ENCODE measurements at places on chromosomes 1 and 21.

DNA sequence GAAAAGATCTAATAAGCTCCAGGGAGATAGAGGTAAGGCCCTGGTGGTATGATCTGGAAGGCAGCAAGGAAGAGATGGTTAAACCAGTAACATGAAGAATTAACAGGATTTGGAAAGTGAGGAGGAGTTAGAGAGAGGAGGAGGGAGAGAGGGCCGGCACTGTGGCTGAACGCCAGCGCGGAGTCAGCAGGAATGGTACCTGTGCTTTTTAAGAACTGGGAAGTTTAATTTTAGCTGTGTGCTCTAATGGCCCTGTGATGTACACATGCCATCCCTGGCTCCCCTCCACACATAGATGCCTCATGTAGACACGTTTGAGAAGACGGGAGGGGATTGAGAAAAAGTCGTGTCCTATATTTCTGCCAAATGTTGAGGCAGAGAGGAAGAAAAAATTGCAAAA is 13.8 kb upstream of the AVPR1B start:
- no peak for DNase-seq

GRCh38 chr1:235136111-235136510 is 7.5 kb upstream of the TOMM20 start:
- no peak for DNase-seq

GRCh38 chr1:88300752-88301263 is 383.3 kb upstream of the PKN2 start:
- DNase-seq = no peak

DNA sequence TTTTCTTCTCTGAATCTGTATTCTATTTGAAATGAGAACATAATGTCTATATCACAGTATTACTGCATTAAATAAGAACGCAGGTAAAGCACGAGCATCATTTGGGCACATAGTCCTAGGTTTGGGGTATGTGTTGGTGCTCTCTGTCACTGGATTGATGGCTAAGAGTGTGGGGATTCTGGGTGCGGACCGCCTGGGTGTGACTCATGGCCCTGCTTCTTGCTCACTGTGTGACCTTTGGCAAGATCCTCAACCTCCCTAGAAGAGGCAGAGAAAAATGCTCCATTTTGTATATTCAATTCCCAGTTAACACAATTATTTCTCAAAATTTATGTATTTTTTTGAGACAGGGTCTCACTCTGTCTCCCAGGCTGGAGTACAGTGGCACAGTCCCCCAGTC is 99.7 kb downstream of the LAMC2 start:
- no peak for DNase-seq

DNA sequence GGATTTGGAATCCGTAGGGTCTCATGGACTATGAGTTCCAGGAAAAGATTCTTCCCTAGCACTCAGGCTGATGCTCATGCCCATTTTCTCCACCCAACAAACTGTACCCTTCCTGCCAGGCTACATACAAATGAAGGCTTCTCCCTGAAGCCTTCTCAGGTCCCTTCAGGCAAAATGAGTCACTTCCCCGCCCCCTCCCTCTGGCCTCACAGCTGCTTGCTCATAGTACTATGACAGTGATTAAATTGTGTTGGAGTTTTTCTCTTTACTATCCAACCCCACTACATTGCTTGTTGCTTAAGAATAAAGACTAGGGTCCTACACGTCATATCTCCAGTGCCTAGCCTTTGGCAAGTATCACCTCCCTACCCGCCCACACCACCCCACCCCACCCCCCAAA is 207.6 kb upstream of the NFIA start:
- DNase-seq = no peak

All from stimulated activated CD4-positive, alpha-beta T cell treated with anti-CD3 and anti-CD28 coated beads, Interleukin-12 subunit alpha, Interleukin-12 subunit beta, amount 100 ng/mL, for 48 hours (primary cell).